HCT116 (cell line): ENCODE measurements at places on chromosomes 4 and X.
A peak's percentile ranks its signal among the peaks of the same experiment; 100 is the strongest.

- no peak for DNase-seq
Observed at GRCh38 chrX:71586929-71587328, 8.7 kb downstream of the GCNA start.

DNA sequence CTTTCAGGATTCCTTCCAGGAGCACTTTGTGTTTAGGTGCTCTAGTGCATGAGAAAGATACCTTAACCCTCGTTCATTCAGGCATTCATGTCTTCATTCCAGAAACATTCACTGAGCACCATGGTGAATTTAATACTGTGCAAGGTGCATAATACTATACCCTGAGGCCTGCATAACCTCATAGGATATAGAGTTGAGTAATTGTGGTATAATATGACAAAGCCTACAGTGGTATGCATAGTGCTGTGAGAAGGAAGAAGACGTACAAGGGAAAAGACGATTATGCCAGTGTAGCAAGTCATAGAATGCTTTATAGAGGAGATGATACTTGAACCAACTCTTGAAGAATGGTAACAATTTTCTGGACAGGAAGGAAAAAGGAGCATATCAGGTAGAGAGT lies 34.3 kb downstream of the MTM1 start:
- no peak for DNase-seq

- DNase-seq: no peak
Observed at GRCh38 chr4:182289809-182290208, 46.6 kb downstream of the TENM3 start.

GRCh38 chrX:37846934-37847732 lies at the start of gene DYNLT3:
DYNLT3 (minus strand) TSS chrX:37847571; CDS start chrX:37847510, 61 bp downstream.
- DNase-seq: peak; percentile 76

- DNase-seq: no peak
Observed at GRCh38 chr4:24778464-24779225, 16.7 kb upstream of the SOD3 start.

GRCh38 chr4:184453365-184454160 lies 20.8 kb downstream of the IRF2 start:
- DNase-seq: no peak

DNA sequence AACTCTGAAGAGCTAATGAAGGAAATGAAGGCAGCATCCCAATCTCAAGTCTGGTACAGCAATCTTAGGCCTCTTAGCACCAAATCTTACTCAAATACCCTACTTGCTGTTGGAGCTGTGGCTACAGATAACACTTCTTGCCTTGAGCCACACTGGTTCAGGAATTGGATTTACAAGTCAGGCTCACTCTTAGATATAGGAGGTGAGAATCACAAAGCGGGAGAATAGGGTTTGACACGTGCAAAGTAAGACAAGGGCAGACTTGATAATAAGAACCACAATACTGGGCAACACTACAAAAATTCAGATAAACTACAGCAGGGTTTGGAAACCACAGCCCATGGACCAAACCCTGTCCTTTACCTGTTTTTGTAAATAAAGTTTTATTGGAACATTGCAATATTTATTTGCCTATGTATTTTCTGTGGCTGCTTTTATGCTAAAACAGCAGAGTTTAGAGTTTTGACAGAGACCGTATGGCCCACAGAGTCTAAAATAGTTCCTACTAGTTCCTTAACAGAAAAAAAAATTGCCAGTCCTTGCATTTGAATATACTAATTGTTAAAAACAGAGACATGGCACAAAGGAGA lies 9.3 kb upstream of the CUL4B start:
- DNase-seq: no peak

DNA sequence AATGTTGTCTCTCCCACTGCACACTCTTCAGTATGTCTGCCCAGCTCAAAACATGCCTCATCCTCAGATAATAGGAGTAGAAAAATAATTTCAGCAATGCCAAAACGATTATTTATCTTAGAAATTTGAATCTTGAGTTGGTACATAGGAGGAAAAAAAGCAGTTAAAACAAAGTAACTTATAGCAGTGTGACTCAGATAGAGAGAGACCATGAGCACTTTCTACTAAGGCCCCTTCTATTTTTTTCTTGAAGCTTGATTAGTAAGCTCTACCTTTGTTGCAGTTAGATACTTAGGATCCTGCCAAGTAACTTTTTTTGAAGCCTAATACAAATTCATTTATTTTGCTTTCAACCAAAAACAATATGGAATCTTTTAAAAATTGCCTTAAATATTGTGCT lies 212.3 kb downstream of the MAD2L1 start:
- no peak for DNase-seq

DNA sequence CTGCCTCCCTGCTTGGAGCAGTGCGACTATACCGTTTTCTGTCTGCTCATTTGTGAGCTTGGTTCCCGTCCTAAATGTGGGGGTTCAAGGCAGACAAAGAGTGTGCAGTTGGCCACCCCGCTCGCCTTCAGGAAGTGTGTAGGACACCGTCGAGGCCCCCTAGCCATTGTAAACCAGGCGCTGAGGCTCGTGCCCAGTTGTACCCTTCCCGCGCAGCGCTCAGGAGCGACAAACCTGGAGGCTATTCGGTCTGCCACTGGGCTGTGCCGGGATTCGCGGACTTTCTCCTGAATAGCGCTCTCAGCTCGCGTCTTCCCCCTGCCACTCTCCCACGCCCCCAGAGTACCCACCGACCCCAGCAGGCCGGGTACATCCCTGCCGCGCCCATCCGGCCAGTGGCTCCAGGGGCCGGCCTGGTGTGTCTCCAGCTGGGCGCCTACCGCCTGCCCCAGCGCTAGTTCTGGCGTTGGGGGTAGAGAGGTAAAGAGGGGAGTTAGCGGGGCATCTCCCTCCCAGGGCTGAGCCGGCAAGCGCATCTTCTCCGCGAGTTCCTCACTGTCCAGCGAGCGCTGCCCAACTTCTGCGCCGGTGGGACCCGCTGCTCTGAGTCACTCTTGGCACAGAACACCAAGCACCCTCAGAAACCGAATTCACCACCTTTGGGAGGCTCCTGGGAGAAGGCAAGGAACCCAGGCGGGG lies 880 bp upstream of the LONRF3 start:
- no peak for DNase-seq

DNA sequence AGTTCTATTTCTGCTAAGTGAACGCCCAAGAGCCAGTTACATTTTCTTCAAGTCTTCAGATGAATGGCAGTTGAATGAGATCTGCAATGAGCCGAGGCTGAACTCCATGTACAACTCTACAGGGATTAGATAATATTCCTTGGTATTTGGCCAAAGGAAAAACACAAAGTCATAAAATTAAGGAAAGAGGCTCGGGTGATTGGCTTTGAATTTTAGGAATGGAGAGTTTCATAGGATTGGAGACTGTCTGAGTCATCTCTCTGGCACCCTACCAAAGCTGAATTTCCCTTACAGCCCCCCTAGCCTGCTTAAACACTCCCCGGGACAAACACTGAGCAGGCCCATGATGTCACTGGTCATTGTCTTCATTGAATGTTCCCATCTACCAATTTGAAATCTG lies 188.0 kb upstream of the C1QTNF7 start:
- DNase-seq: no peak

- DNase-seq: no peak
Observed at GRCh38 chr4:6424425-6424824, 48.0 kb downstream of the PPP2R2C start.

GRCh38 chrX:136819031-136819703 lies 38.4 kb upstream of the ARHGEF6 start:
- DNase-seq: no peak

DNA sequence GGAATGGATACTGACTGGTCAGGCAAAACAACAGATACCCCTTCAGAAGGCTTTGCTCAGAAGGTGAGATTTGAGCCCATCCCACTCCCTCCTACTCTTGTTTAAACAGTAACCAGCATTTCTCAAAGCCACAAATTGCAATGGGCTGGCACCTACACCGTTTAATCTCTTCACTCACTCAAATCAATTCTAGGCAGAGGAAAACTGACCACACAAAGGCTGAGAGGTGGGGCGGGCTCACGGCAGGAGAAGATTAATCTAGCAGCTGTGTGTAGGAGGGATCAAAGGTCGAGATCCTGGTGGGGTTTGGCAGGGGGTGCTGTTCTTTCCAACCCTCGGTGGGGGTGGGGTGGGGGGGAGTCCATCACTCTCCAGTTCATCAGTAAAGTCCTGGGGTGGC lies 622.4 kb downstream of the BCOR start:
- no peak for DNase-seq

DNA sequence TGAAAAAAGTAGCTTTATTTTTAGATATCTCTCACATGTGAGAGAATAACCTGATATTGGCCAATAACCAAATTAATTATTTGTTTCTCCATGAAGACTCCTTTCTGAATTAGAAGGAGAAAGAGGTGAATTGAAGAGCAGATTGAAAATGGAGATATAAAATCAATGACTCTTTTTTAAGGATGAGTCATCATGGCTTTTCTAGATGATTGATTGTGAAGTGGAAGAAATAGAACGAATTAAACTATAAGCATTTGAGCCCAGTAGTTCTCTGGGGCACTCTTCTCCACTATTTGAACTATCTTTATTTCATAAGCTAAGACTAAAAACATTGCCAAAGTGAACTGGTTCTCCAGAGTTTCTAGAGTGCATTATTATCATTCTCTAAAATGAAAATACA lies 137.2 kb upstream of the EDNRA start:
- DNase-seq: no peak

DNA sequence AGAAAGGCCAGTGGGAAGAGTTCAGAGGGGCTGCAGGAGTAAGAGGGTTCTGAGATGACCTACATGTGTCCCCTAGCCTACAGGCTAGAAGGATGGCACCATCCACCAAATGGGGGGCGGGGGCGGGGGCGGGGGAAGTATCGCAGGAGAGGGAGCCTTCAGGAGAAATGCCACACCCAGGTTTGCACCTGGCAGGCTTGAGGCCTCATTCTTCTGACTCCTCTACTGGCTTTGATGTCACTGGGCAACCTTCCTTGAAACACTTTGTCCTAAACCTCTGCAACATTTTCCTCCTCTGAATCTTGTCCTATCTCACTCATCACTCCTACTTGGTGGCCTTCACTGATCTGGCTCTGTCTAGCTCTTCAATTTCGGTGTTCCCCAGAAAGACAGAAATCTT lies 24.0 kb downstream of the CD99L2 start:
- no peak for DNase-seq

- no peak for DNase-seq
Observed at GRCh38 chrX:17944833-17945497, 83.9 kb upstream of the RAI2 start.

DNA sequence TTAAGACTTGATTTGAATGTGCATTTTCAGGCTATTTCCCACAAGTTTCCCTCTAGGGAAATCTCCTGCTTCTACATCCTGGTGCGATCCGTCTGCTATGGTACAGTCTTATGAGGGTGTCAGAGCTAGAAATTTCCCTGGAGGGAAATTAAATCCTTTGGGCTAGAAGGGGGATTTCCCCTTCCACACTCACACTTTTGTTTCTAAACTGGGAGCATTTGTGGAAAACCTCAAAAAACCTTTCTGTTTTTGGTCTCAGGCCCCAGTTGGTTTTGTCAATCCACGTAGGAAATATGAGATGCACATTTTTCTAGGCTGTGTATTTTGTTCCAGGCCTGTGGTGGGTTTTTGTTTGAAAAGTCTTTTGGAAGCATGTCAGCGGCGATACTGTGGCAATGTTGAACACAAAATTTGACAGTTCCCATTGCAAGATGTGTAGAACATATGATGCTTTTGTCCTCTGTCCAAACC lies 17.8 kb downstream of the HMGB3 start:
- DNase-seq: no peak

GRCh38 chr4:62930884-62931283 lies 1478.4 kb downstream of the TECRL start:
- DNase-seq: no peak

- DNase-seq: no peak
Observed at GRCh38 chrX:12972878-12973560, 1.9 kb upstream of the TMSB4X start.
